Immature natural killer cell (primary cell): ENCODE measurements at places on chromosomes 3 and 15. TPM values are rescaled to one million over a fixed set of nuclear protein-coding genes. Genes with fewer than 3 reads are reported as not detected.

- no peak overlapping the region for H3K4me3 ChIP-seq
- no peak for DNase-seq
- H3K27ac ChIP-seq = no peak overlapping the region
- H3K36me3 ChIP-seq = no peaks in the 10 kb centered on the region
- H3K4me1 ChIP-seq = no peaks in the 10 kb centered on the region
- no peaks in the 10 kb centered on the region for H3K27me3 ChIP-seq
Observed at GRCh38 chr3:123749711-123750110, 134.4 kb downstream of the MYLK start.

DNA sequence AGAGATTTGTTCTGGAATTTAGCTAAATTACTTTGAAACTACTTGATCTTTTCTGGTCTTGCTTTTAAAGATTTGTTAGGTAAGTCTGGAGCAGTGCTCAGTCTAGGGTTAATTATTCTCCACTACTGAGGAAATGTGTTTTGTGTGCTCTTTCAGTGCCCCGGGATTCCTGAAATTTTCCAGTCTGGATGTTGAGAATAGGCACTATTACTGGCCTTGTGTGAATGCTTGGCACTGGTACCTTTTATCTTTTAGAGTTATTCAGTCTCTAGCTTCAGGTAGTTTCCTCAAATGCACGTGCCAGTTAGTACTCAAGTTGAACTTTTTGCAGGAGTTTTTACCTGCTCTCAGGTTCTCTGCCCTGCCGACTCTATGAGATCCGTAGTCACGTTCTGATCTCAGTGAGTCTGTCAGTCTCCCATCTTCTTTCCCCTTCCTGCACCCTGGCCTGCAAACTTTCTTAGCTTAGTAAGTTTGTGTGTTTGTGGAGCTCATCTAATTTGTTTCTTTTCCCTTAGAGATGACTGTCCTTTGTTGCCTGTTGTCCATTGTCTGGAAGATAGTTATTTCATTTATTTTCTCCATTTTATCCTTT is 39.5 kb downstream of the TCF12 start:
- H3K36me3 ChIP-seq = peaks cover 4% of the 10 kb centered on the region
- H3K4me1 ChIP-seq = peaks cover 38% of the 10 kb centered on the region
- DNase-seq = no peak
- no peak overlapping the region for H3K27ac ChIP-seq

DNA sequence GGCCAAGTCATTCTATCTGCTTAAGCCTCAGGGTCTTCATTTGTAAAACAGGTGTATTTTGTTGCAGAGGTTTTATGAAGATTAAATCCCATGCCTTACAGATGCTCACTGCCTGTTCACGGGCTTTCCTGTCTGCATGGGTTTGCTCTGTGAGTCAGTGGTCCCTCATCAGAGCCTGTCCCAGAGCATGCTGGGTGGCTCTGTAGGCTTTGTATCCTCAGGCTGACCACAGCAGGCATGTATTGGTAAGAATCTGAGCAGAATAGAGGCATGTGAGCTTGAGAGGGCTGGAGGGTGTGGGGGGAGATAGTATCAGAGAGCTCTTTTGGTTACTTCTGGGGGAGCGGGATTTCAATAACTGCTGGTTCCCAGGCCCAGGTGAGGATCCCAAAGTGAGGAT is 45.4 kb upstream of the PLXNA1 start:
- peaks cover 3% of the 10 kb centered on the region for H3K36me3 ChIP-seq
- no peak overlapping the region for H3K27ac ChIP-seq

- peaks cover 3% of the 10 kb centered on the region for H3K4me1 ChIP-seq
- no peaks in the 10 kb centered on the region for H3K27me3 ChIP-seq
- no peaks in the 10 kb centered on the region for H3K36me3 ChIP-seq
- H3K4me3 ChIP-seq = no peak overlapping the region
Observed at GRCh38 chr3:8239718-8240695, 261.6 kb upstream of the LMCD1 start.

DNA sequence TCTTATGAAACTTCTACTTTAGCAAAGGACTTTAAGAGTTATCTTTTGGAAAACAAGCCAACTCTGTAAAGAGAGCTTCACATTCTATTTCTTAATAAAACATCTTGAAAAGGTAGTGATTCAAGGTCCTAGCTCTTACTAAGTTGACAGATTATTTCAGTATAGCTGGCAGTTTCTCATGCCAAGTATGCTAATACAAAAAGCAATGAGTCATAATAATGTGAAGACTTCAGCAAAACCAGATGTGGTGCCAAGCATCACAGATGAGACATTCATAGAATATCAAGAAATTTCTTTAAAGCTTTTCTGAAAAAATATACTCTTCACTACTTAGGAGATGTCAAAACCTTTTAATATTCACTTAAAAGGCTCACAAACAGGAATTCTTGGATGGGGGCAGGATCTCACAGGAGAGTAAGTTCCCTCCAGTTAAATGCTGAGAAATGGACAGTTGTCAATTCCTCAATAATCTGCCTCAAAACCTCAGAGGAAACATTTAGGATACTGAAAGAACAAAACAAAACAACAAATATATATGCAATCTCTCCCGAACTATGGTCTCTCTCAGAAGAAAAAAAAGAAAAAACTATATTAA is 45.6 kb downstream of the DCBLD2 start:
- H3K36me3 ChIP-seq = no peaks in the 10 kb centered on the region

GRCh38 chr3:168040607-168041208 is 55.0 kb downstream of the GOLIM4 start:
- no peak overlapping the region for H3K27ac ChIP-seq
- H3K36me3 ChIP-seq = peaks cover 29% of the 10 kb centered on the region
- no peaks in the 10 kb centered on the region for H3K27me3 ChIP-seq
- no peaks in the 10 kb centered on the region for H3K4me1 ChIP-seq
- no peak overlapping the region for H3K4me3 ChIP-seq

Gene TRAT1
- polyA plus RNA-seq = 4.0 TPM

Gene SPINK8
- polyA plus RNA-seq = not detected

Gene CASR
- not detected for polyA plus RNA-seq

Gene CHST14
- polyA plus RNA-seq = 3.6 TPM
